ENCODE measurements at places on chromosomes 1 and 21.

DNA sequence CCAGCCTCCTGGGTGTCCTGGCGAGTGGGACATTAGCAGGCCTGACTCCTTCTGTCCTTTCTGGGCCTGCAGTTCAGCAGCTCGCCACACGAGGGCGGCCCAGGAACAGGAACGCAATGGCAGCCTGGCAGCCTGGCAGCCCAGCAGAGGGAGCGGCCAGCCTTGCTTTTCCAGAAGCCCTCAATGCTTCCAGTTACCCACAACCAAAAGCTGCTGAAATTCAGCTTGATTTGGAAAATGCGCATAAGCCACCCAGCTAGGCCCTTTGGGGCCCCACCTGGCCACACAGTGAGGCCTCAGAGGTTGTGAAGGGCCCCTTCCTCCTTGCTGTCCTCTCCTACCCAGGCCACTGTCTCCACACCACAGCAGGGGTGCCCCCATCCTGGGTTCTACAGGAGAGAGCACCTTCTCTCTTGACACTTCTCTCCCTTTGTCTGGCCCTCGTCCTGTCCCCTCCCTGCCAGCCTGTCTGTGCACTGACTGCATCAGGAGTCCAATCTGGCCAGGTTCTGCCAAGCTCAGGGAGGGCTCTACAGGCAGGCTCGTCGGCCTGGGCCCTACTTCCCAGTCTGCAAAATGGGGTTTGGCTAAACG, 103.4 kb upstream of the VAMP3 start:
- peak; percentile 61 for DNase-seq

- DNase-seq = no peak
These were observed 228.7 kb downstream of the BARHL2 start for GRCh38 chr1:90488451-90488850.

- no peak for DNase-seq
These were observed 110.7 kb downstream of the RYR2 start for GRCh38 chr1:237152506-237153335.

- DNase-seq = no peak
These were observed 8.5 kb downstream of the HLX start for GRCh38 chr1:220887520-220888416.

DNA sequence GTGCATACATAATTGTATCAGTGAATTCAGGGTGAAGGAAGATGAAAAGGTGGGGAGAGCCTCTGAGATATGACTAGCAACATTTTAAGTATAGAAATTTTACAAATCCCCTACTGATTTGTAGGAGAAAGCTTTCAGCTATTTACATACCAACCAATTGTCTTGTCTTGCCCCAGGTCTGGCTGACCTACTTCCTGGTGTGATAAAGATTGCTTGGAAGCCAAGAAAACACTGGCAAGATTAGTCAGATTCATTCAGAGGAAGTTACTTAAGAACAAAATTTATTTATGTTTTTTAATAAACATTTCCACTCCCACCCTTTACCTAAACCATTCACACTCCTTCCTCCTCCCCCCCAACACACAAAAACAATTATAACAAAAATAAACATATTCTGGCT, 17.5 kb downstream of the PTGS2 start:
- DNase-seq = no peak

DNA sequence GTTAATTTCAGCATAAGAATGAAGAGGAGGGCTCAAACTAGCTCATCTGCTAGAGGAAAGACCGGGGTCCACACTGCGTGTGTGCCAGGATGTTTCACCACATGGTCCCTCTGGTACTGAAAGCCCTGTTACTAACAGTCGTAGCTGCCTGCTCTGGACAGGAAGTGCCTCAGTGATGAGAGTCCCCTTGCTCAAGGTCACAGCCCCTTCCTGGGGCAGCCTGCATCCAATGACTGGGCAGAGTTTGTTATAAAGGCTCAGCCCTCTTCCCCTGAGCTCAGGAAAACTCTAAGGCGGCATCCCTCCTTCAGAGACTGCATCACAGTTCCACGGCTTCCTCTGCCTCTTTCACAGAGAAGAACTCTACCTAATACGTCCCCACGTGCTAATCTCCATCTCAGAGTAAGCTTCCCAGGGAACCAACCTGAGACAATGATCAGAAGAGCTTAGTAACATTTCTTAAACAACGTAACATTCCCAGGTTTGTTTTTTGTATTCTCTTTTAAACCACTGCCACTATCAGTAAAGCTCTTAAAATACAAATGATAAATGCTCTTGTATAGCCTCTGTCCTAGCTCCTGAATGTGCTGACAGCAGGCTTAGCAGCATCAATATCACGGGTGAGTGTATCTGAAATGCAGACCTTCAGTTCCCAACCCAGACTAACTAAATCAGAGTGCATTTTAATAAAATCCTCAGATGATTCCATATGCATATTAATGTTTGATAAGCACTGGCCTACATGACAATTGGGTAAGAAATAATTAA, 38.0 kb upstream of the ATP1A1 start:
- DNase-seq = no peak

DNA sequence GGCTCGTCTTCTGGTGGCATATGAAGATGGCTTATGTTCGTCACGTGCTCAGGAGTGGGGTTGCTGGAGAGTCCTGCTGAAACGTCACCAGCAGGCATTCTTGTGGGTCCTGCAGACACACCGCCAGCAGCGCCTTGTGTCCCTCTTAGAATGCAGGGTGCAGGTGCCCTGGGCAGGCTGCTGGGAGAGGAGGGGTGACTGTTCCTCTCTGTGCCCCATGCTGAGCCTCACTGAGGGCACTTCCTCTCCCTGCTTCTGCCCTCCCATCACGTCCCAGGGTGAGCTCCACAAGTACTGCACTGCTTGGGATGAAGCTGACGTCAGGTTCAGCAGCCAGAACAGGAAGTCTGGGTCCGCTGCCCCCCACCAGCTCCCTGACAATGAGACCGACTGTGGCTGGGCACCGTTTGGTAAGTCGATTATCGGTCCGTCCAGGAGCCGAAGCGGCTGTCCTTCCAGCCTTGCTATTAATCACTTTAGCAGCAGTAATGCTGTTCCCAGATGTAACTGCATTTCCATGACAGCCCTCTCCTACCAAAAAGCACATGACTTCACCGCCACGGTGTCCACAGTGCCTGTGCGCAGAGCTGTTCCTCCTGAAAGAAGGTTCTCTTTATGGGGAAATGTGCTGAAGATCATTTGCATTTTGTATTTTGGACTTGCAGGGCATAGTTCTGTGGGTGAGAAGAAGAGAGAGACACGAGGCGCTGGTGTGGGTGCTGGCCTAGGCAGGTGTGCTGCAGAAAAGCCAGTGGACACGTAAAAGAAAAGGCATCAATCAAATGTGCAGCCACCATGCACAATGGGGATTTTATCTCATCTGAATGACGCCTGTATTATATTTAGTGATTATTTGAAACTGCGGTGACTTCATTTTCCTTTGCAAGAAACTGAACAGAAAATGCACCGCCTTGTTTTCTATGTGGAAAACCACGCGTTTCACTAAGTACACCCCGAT, 21.0 kb downstream of the SLC37A1 start:
- peak; percentile 69 for DNase-seq

DNA sequence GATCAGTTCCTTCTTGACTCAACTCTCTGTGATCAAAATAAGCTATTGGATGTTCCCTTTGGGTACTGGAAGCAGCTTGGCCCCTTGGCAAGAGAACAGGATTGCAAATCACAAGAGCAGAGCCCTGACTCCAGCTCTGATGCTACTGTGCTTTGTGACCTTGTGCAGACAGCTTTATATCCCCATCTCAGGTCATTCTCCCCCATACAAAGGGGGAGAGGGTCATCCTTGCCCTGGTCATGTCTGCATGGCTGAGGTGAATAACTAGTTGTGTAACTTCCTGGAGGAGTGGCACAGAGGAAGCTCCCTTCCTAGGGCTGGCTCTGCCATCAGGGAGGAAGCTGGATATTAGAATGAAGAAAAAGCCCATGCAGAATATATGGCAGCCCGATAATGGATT, 142.9 kb downstream of the DHRS3 start:
- no peak for DNase-seq

DNA sequence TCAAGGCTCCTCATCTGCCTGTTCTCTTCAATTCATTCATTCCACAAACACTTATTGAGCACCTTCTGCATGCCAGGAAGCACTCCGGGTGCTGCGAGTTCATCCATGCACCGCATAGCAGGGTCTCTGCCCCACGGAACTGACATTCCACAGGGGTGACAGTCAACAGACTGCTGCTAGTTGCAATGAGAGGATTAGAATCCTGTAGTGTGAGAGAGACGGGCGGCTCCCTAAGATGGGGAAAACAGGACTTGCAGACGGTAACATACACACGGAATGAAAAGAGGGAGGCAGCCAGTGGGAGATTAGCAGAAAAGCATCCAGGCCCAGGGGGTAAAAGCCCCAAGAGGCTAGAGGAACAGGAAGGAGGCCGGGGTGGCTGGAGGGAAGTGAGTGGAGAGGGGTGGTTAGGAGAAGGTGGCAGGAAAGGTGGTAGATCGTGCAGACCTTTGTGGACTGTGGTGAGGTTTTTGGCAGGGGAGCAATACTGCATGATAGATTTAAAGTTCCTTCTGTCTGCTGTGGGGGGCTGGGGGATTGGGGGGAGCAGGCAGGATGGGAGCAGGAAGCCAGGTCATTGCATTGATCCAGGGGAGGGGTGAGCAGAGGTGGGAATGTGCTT, 6.6 kb downstream of the TNFRSF8 start:
- DNase-seq = no peak

DNA sequence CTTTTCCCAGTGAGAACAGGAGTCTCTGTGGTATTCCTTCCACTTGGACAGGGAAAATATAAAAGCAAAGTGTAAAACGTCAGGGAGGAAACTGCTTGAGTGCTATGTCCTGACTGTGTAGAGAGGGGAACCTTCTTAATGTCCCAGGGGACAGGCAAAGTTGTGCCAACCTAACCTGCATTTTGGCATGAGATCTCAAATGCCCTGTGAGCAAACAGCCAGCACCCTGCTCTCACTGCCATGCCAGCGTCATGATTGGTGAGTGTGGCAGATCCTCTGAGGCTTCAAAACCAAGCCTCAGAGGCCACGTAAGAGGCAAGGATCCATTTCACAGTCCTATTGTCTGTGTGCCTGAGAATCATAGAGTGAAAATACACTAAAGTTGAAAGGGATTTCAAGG, 49.7 kb upstream of the RAP1A start:
- DNase-seq = no peak

DNA sequence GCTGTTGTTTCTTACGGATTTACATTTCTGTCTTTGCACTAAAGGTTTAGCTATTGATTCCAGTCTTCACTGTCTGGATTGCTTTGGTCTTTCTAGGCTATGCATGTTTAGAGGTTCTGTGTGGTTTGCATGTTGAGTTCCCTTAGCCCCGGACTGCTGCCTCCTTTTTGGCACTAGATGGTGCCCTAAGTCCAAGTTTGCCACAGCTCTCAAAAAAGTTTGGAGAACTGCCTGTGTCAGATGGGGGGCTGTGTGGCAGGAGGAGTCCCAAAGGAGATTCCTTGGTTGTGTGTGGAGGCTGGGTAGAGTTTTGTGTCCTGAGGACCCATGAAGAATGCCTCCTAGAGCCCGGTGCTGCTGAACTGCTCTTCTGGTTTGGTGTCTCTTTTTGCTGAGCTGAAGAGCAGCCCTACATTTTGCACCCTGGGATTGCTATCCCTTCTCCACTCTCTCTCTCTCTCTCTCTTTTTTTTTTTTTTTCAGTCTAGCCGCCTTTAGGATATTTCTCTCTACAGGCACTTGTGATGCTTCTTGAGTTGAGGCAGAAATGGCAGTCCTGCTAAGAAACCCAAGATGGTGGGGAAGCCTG, 74.4 kb downstream of the PTGS2 start:
- DNase-seq = no peak

DNA sequence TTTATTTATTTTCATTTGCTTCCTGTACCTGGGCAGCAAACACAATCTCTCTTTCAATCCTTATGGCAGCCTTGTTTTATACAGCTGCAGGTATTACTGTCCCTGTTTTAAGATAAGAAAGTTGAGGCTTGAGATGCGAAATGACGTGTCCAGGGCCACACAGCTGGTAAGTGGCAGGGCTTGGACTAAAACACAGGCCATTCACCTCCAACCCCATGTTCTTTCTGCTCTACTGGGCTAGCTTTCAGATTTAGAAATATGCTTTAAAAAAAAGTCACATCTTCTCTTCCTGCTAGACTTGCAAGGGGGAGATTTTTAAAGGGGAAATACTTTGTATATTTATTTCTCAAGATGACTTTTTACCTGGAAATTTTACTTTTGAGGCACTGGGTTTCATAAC, 62.8 kb downstream of the CNST start:
- DNase-seq = no peak

DNA sequence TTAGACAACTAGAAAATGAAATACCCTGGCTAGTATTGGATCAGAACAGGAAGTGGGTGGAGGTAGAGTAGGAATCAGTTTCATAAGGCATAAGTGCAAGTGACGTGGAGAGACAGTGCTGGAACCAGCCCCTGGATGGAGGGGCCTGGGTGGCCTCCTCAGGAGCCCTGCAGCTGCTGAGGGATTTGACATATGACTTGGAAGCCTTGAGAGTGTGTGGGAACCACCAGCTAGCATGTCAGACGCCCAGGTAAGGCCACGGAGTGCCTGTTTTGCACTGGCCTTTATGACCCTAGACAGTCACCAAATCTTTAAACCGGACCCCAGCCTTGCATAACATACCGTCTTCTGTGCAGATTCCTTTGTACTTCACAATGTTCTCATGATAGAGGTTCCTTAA, 94.4 kb downstream of the RAVER2 start:
- no peak for DNase-seq

DNA sequence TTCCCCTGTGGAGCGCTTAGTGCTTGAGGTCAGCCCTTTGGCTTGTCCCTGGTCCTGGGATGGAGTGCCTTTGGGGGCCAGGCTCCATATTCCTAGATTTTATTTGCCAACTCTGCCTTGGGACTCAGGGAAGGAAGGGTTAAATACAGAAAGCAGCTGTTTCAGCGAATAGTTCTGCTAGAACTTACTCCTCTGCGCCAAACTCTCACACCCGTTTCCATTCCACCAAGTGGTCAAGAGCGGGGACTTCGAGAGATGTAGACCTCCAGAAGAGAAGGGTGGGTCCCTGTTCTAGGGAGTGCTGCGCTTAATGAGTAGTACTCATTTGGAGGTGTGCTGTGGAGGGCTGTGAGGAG, 704 bp upstream of the TOMM40L start:
- DNase-seq = no peak

- DNase-seq = no peak
These were observed 47.1 kb downstream of the KANK4 start for GRCh38 chr1:62271948-62272728.

DNA sequence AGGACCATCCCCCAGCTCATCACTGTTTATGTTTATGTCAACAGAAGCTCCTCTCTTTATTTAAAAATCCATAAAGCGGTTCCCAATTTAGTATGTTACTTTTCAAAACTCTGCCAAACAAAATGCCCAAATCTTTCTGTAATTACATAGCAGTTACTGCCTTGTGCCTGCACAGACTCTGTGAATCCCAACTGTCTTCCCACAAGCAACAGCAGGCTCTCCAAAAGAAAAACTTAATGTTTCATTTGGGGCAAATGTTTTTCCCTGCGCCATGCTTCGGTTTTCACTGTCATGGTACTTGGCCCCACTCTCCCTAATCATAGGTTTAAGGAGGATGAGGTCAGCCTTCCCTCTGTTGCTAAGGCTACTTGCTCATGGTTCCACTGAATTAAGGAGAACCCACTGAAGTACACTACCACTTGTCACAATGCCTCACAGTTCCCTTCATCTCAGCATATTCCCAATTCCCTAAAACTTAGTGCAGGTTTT, 4.6 kb downstream of the COLGALT2 start:
- no peak for DNase-seq

Measured in ascending aorta (tissue), 2 donors.